ENCODE measurements at places on chromosomes 2 and 18.

DNA sequence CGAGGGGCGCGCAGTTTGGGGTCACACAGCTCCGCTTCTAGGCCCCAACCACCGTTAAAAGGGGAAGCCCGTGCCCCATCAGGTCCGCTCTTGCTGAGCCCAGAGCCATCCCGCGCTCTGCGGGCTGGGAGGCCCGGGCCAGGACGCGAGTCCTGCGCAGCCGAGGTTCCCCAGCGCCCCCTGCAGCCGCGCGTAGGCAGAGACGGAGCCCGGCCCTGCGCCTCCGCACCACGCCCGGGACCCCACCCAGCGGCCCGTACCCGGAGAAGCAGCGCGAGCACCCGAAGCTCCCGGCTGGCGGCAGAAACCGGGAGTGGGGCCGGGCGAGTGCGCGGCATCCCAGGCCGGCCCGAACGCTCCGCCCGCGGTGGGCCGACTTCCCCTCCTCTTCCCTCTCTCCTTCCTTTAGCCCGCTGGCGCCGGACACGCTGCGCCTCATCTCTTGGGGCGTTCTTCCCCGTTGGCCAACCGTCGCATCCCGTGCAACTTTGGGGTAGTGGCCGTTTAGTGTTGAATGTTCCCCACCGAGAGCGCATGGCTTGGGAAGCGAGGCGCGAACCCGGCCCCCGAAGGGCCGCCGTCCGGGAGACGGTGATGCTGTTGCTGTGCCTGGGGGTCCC is at the start of gene ITGA4:
Gene ITGA4 (plus strand): TSS at position 266 of the 620 bp plus-strand sequence. CDS start 269 bp downstream, at position 535.
- no peak for DNase-seq

DNA sequence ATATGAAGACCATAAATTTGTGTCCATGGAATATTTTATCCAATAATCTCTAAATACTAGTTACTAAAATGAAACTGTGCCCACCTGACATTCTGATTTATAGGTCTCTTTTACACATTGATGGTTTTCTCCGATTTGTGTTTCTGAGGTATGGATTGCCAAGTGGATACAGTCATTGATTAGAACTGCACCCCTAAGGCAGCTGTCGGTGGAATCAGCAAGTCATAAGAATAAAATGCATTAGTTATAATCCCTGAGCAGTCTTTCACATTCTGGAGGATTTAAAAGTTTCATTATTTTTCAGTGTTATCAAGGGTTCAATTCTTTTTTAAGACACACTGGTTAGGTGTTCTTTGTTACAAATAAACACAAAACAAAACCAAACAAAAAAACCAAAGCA is 6.0 kb downstream of the CAVIN2 start:
- DNase-seq: no peak

- no peak for DNase-seq
Measured at GRCh38 chr2:150274108-150274507, 213.4 kb downstream of the RND3 start.

GRCh38 chr2:200454927-200455801 is 54.7 kb downstream of the KCTD18 start:
- no peak for DNase-seq

- no peak for DNase-seq
Measured at GRCh38 chr2:58047961-58048360, 1.4 kb downstream of the VRK2 start.

All from hypothalamus (tissue), 51 donors.